ENCODE measurements at places on chromosomes 5 and 9.

DNA sequence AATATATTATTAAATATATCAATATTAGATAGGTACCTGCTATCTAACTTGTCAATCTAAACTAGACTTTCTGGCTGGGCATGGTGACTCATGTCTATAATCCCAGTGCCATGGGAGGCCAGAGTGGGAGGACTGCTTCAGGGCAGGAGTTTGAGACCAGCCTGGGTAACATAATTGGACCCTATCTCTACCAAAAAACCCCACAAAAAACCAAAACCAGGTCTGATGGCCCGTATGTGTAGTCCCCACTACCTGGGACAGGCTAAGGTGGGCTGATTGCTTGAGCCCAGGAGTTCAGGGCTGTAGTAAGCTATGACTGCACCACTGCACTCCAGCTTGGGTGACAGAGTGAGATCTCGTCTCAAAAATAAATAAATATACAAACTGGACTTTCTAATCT, 55.0 kb downstream of the PJA2 start:
- no peak for DNase-seq

DNA sequence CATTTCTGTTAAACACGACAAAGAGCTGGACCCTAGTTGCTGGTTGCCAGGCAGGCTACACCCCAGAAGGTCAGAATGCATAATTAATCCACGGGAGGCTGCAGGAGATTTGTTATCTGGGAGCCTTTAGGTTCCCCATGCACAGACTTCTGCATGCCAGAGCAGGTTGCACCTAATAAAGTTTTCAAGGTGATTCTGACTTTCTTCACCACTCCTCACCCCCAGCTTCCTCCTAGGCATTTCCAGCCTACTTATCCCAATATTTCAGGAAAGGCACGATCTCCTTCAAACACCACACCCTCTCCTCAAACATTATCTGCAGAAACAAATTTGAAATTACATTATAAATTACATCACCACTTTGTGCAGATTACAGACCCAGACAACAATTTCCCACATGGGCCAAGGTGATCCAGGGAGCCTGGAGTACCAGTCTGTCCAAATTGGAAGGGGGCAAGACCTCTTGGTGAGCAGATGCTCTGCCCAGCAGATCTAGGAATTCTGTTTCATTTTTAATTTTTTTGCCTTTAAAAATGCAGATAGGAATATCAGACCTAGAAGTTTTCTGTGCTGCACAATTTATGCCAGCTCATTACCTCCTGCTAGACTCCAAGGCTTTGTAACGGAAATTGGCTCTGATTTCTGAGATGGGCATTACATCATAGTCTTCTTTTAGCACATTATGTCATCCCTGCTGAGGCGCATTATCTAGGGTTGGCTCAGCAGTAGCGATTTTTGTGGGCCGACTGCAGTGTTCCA, 363.4 kb upstream of the SLC30A5 start:
- no peak for DNase-seq

DNA sequence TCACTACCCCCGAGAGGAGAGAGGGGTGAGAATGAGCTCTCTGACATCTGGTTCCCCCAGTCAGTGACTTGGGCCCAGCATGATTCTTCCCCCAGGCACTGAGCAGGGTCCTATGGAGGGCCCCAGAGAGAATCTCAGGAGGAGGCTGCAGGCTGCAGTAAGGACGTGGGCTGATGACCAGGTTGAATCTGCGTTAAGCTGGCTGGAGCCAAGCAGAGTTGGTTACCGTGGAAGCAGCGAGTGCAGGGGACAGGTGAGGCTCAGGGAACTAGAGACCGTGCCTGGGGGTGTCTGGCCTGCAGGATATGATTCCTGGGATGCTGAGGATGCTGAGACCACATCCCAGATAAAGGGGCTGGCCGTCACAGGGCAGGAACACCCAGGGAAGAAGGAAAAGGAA, 314.3 kb upstream of the IRX1 start:
- DNase-seq: no peak

DNA sequence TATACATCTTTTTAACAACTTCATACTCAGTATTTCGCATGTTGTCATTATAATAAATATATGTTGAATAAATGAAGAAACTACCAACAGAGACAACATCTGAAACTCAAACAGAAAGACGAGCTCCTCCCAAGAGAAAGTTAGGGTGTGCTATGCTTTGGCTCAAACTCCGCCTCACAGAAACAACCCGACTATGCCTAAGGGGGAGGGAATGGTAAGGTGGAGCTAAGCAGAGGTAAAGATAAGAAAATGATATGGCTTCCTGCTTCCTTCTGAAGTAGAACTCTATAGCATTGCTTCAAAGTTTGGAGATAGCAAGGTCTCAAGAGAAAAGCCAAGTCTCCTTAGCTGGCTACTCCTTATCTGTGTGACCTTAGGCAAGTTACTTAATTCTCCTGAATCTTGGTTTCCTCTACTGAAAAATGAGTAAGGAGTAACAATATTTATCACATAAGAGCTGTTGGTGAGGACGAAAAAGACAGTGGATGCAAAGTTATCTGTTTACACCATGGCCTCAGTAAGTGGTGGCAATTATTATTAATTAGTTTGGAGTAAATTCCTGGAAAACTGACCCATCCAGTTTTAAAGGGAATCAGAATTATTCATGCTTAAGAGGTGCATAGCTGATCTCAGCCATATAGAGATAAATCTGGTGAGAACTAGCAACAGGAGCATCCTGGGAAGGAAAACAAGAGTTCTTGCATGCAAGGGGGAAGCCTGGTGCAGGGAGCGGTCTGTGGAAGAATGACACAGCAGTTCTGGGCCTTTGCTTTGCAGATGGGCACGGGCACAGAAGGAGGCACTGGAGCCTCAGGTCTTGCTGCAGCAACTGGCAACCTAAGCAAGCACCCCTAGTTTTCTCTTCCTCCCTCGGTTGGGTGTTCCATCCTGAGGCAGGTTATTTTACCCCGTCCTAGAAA, 73.3 kb downstream of the GLIS3 start:
- DNase-seq: no peak

DNA sequence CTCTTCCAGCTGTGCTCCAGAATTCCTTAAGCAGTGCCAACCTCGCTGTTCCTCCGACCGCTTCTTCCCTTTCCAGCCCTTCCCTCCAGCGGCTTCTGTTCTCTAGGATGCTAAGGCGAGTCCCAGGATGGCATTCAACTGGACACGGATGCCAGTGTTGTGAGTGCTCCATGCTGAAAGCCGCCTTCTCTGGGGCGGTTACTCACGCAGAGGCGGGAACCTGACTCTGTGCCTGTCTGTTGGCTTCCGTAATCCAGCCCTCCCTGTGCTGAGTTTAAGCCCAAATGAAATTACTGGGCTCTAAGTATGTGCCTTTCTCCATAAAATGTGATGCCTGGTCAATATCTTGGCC, 20.2 kb downstream of the COL5A1 start:
- DNase-seq: peak; percentile 70

GRCh38 chr9:117487555-117488175, 72.8 kb upstream of the ASTN2 start:
- no peak for DNase-seq

- DNase-seq: no peak
These were observed 21.9 kb downstream of the MOCS2 start for GRCh38 chr5:53087621-53088121.

DNA sequence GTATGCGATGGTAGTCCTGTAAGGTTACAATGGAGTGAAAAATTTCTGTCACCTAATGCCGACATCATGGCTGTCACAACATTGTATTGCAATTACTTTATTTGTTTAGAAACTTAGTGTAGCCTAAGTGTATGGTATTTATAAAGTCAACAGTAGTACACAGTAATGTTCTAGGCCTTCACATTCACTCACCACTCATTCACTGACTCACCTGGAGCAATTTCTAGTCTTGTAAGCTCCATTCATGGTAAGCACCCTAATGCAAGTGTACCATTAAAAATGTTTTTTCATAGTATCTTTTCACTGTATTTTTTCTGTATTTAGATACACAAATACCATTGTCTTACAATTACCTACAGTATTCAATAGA, 58.5 kb downstream of the ATP10B start:
- DNase-seq: no peak

GRCh38 chr9:16884952-16885513, 14.6 kb upstream of the BNC2 start:
- no peak for DNase-seq

DNA sequence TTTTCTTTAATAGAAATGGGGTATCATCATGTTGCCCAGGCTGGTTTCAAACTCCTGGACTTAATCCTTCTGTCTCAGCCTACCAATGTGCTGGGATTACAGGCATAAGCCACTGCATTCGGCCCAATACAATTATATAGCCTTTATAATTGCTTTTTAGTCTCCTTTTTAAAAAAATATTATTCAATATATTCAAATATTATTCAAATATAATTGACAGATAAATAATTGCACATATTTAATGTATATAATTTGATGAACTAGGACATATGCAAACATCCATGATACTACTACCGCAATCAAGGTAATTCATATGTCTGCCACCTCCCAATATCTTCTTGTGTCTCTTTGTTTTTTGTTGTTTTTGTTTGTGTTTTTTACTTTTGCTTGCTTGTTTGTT, 894.2 kb upstream of the PTPRD start:
- no peak for DNase-seq

GRCh38 chr5:68332556-68332955, 117.0 kb downstream of the PIK3R1 start:
- DNase-seq: no peak

DNA sequence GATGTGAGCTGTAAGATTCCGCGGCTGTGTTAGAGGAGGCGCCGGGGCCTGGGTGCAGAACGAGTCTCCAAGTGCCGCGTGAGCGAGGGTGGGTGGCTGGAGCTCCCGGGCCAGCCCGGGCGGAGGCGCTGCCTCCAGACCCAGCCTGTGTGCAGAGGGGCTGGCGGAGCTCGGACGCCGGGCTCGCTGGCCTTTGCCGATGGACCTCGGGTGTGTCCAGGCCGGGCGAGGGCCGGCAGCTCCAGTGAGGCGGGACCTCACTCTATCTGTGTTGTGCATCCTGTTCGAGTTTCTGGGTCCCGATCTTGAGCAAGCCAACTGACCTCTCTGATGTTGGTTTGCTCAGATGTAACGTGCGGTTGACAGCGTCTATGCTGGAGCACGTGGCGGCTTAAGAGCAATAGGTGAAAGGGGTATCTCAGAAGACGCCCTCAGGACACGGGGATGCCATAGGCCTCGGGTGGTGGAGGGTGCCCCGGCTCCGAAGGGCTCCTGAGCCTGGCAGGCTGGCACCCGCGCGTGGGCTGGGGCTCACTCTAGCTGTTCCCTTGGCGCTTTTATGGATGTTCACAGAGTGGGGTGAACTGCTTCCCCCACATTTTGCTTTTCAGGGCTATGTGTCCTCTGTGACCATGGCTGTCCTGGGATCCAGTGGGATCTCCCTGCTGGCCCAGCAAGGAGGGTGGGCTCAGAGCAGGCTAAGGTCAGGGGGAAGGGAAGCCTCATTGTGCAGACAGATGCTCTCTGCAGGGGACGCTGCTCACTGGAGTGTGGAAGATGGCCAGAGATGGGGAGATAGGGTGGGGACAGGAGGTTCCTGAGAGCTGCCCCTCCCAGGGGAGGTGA, 69.8 kb downstream of the MRPL36 start:
- DNase-seq: peak; percentile 51

- DNase-seq: no peak
These were observed 284.8 kb upstream of the CD180 start for GRCh38 chr5:67481362-67481761.

DNA sequence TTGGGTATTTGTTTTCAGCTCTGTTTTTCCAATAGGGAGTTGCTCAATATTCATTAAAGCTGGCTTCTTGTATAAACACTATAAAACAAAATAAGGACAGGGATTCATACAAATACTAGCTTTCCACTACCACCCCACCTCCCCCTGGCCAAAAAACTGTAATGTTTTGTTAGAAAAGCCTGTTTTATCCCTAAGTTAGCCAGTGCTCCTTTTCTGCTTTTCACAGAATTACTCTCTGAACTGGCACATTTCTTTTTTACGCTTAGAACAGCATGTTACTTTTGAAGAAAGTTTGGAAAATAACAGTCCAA, 147.4 kb upstream of the DMRT1 start:
- DNase-seq: no peak

- DNase-seq: no peak
These were observed 422.3 kb downstream of the EBF1 start for GRCh38 chr5:158677470-158677838.

- peak; percentile 66 for DNase-seq
These were observed 337.4 kb upstream of the PUM3 start for GRCh38 chr9:3181049-3181953.

GRCh38 chr5:174491265-174491664, 233.1 kb upstream of the MSX2 start:
- DNase-seq: no peak

GRCh38 chr5:54148858-54149257, 161.5 kb downstream of the ARL15 start:
- DNase-seq: no peak

- no peak for DNase-seq
These were observed 8.6 kb downstream of the SPINK1 start for GRCh38 chr5:147822686-147823491.

GRCh38 chr9:137128158-137128861, 10.6 kb upstream of the GRIN1 start:
- DNase-seq: no peak

- no peak for DNase-seq
These were observed 570.6 kb upstream of the ZNF608 start for GRCh38 chr5:125316915-125317535.

DNA sequence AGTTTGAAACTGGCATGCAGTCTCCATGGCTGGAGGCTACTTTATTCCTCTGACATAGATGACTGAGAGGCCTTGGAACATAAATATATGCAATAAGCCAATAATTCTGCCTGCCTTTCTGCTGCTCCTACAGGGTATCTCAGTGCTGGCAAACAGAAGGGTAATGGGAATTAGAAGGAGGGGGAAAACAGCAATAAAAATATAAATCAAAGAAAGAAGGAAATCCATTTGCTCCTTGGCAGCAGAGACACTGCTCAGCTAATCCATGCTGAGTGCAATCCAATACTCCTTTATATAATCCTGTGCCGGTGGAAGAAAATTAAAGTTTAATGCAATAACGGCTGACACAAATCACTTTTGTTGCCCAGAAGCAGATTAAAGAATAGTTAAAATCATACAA, 478.9 kb downstream of the SPATA31D1 start:
- DNase-seq: no peak

DNA sequence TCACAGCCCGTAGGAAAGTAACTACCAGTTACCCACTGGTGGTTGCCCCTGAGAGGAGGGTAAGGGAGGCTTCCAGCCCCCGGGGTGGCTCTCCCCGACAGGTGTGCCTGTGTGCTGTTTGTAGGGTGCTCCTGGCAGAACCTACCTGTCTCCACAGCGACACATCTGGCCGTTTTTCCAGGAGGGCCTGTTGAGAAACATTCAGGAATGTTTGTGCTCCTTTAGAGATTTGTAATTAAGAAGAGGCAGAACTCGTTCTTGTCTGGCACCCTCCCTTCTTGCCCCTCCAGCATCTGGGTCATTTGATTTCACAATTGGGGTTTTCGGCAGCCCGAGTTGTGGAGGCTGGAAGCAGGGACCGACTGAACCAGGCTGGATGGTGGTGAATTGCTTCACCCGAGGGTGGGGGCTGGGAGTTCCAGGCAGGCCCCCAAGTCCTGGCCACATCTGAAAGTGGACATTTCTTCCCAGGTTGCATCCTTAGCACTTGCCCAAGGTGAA, 74.2 kb downstream of the WWC1 start:
- peak; percentile 92 for DNase-seq

All from RWPE2 (cell line).